ENCODE measurements at places on chromosomes 2 and 18.

DNA sequence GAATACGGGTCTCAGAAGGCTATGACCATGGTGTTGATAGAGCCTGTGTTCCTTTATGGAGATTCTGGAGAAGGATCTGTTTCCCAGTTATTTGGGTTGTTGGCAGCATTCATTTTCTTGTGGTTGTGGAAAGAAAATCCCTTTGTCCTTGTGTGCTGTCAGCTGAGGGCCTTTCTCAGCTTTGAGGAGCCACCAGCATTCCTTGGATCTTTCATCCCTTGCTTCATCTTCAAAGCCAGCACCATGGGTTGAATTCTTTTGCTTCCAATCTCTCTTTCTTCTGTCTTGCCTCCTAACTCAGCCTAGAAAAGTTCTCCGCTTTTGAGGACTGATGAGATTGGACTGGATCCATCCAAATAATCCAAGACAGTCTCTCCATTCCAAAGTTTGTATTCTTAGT is 103.2 kb upstream of the MMADHC start:
- no peak for DNase-seq

DNA sequence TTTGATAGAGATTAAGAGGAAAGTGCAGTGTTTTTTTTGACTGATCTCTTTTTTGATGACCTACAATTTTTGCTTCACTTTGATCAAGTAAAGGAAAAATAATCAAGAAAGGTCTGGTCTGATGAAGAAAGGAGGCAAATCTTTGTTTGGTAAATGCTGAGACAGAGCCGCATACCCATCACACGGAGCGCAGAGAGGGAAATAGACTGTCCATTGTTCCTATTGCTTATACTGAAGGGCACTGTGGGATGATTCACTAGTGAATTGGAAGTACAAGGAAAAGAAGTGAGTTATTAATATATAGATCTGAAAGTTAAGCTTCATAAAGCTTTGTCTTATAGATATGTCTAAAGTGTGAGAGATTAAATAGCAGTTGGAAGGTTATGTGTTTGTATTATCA is 455.1 kb downstream of the PLCL1 start:
- no peak for DNase-seq

DNA sequence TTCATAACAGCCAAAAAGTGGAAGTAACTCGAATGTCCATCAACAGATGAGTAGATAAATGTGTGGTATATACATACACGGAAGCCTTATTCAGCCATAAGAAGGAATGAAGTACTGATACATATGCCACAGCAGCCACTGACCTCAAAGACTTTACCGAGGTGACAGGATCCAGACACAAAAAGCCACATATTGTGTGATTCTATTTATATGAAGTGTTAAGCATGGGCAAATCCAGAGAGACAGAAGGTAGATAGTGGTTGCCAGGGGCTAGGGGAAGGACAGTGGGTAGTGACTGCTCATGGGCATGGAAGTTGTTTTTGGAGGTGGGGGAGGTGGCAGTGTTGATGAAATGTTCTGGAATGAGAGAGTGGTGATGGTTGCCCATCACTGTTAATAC is 33.9 kb downstream of the ZAP70 start:
- no peak for DNase-seq

GRCh38 chr2:143553261-143553660 is 424.0 kb downstream of the ARHGAP15 start:
- no peak for DNase-seq

- DNase-seq: no peak
Measured at GRCh38 chr2:7924023-7924762, 757.7 kb upstream of the ID2 start.

DNA sequence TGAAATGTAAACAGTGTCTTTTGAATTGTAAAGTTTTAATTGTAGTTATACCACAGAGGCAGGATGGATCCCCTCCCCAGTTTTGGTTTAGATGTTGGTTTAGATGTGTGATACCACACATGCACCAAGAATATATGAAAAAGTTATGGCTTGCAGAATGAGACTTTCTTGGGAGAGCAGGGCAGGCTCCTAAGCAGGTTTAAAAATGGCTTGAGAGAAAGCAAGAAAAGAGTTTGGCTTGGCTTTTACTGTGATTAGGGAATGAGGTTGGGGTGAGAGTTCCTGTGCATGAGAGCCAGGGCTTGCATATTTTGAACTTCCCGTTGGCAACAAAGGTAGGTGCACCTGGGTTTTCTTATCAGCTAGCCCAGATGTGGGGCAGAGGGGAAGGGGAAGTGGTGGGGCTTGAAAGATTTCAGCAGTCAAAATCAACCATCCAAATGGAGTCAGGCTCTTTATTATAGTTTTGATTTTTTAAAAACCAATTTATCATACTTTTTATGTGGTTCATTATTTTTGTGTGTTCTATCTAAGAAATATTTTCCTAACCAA is 246.9 kb downstream of the MTX2 start:
- no peak for DNase-seq

DNA sequence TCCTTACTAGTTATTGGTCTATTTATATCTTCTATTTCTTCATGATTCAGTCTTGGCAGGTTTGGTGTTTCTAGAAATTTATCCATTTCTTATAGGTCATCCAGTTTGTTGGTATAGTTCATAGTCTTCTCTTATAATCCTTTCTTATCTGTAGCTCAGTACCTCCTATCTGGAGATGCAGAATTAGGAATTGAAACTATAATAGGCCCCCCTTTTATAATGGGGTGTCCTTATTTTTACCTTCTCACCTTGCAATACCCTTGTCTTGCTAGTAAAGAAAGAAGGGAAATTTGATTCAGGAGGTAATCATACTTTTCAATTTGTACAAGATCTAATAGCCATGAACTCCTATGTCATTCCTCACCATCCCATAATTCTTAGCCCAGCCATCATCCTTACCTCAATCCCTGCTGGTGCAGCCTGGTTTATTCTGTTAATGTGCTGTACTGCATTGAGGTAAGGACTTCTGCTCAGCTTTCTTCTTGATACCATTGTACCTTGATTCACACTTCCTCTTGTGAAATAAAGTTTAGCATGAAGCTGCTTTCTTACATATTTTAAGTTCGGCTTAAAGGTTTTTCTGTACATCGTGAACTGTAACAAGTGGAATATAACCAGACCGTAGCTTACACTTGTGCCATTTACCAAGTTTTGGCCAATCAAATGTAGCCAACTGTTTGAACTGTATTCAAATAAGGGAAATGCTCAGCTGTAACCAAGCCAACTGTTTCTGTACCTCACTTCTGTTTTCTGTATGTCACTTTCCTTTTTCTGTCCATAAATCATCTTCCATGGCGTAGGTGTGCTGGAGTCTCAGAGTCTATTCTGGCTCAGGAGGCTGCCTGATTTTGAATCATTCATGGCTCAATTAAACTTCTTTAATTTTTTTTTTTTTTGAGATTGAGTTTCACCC is 40.1 kb upstream of the PTH2R start:
- DNase-seq: no peak

- DNase-seq: no peak
Measured at GRCh38 chr2:197358931-197359330, 48.4 kb upstream of the ANKRD44 start.

- peak; percentile 65 for DNase-seq
Measured at GRCh38 chr2:68237404-68237803, 14.9 kb downstream of the PPP3R1 start.

- DNase-seq: no peak
Measured at GRCh38 chr2:154554046-154554445, 144.4 kb upstream of the KCNJ3 start.

DNA sequence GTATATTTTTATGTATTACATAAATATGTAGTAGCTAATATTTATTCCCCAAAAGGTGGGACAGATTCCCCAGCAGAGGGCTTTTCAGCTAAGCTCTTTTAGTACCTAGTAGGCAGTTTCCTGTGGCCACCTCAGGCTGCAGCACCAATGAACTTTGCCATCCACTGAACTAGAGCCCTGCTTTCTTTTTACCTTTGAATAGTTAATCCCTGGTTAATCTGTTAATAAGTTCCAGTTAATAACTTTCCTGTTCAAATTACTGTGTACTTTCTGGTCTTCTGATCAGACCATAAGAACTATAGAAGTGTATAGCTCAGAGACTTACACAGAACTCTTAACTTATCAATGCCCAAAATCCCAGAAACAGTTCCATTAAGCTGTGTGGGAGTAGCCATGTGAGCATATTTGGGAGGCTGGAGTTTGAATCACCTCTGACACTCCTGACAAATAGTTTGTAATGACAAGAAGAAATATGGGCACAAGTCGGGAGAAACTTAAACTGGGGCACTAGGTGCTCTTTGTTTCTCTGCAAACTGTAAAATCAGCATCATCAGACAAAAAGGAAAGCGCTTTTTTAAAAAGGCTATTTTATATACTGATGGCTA is 40.0 kb downstream of the ASXL2 start:
- no peak for DNase-seq

DNA sequence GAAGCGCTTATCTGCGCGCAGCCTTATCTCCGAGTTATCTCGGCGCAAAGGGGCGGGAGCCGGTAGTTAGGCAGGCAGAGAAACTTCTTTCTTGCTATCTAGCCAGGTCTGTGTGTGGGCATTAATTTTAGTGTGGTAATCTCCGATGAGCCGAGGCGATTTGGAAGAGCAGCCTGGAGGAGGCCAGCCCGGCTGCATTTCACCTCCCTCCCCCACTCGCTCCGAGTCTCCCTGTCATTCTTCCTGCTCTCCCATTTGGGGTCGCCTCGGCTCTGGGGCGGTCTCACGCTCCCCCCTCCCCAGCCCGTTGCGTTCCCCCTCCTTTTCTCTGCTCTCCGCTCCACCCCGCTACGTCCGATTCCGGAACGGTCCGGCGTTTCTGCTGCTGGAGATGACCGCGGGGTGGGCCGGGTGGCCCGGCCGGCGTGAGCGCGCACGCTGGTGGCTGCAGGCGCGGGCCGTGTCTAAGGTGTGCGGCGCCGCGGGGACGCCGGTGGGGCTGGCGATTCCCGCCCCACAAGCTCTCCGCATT is 566 bp downstream of the GATA6 start:
- peak; percentile 62 for DNase-seq

DNA sequence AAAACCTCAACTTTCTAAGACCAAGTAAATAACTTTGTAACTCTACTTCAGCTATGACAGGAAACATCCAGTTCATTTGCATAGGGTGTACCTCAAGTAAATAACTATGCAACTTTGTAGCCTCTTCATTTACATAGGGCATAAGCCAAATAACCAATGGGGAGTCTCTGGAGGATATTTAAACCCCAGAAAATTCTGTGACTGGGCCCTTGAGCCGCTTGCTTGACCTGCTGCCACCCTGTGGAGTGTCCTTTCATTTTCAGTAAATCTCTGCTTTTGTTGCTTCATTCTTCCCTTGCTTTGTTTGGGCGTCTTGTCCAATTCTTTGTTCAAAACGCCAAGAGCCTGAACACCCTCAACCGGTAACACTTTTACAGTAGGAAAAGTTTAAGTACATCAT is 1112.7 kb upstream of the NRXN1 start:
- peak; percentile 8 for DNase-seq

GRCh38 chr2:45264227-45265225 is 255.3 kb upstream of the SIX2 start:
- no peak for DNase-seq

Data from cardiac muscle cell (in vitro differentiated cells and primary cell).